ENCODE measurements at places on chromosomes 13 and 19. TPM values are rescaled to one million over a fixed set of nuclear protein-coding genes. Genes with fewer than 3 reads are reported as not detected.

The ZNF296 gene
- 10.3 TPM for total RNA-seq

DNA sequence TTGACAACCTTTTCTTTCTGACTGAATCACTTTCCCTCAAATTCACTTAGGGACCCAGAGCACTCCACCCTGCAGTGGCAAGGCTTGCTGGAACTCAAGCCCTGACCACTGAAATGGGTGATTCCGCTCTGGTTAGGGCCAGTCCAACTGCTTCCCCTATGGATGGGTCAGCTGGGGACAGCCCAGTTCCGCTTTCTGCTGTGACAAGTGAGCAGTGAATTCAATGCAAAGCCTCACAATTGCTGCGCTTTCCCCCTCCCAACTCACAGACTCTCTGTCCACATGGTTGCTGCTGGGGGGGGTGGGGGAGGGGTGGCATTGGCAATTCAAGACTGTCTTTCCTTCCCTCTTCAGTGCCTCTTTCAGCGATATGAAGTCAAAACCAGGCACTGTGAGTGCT is 18.7 kb downstream of the CD70 start:
- no peak overlapping the region for H3K4me3 ChIP-seq
- DNase-seq: peak; percentile 9
- no peak overlapping the region for H3K27ac ChIP-seq
- no peaks in the 10 kb centered on the region for H3K27me3 ChIP-seq

The HCST gene
- total RNA-seq: not detected

DNA sequence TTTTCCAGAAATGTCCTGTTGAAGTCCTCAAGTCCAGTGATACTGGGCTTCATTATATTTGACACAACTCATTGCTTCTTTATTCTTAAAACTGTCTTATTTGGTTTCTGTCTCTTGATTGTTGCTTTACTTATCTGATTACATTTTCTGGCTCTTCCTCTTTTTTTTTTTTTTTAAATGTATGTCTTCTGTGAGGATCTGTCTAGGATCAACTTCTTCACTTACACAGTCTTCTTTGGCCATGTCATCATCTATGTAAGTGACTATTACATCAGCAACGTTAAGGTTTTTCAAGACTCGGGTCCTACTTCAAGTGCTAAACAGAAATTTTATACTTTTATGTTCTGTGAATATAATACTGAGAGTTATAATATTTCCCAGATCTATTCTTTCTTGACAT is 162.1 kb downstream of the PDS5B start:
- no peaks in the 10 kb centered on the region for H3K4me1 ChIP-seq
- H3K27ac ChIP-seq: no peak overlapping the region
- no peak for DNase-seq
- H3K27me3 ChIP-seq: no peaks in the 10 kb centered on the region
- H3K4me3 ChIP-seq: no peak overlapping the region
- H3K36me3 ChIP-seq: no peaks in the 10 kb centered on the region

The GPATCH1 gene
- 13.6 TPM for total RNA-seq

The TSSK6 gene
- total RNA-seq: 4.9 TPM

GRCh38 chr13:19795956-19796355 is 13.2 kb upstream of the PSPC1 start:
- 0 out of 2 replicates have a peak, but pooled peaks cover 7% of the 10 kb centered on the region for H3K4me1 ChIP-seq
- DNase-seq: no peak
- H3K4me3 ChIP-seq: no peak overlapping the region

DNA sequence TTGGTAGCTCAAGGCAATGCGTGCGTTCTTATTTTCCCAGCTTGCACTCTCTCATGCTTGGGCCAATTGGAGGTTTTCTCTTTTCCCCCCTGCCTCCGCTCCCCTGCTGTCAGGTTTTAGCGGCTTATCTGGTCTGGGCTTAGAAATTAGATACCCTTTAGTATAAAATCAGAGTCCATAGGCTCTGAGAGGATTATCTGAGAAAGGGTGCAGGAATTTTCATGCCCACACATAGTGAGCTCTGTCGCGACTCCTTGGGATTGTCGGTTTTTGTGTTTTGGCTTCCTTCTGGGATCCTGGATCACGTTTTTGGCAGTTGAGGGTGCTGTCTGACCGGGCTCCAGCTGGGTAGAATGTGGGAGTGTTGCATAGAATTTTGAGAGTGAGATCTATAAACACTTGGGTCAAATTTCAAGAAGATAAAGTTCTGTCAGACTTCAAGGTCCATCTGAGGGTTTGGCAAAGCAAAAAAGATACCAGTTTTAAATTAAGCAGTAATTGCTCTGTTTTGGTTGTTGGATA is 12.4 kb downstream of the CHAF1A start:
- H3K4me3 ChIP-seq: peak overlapping the region; percentile 19
- no peaks in the 10 kb centered on the region for H3K27me3 ChIP-seq
- peaks cover 77% of the 10 kb centered on the region for H3K36me3 ChIP-seq

The ZNF600 gene
- total RNA-seq: 5.1 TPM

The TBC1D17 gene
- total RNA-seq: 19.3 TPM

- H3K27me3 ChIP-seq: no peaks in the 10 kb centered on the region
- H3K4me3 ChIP-seq: no peak overlapping the region
- 0 out of 2 replicates have a peak, but pooled peaks cover 3% of the 10 kb centered on the region for H3K4me1 ChIP-seq
- H3K36me3 ChIP-seq: no peaks in the 10 kb centered on the region
- DNase-seq: no peak
- no peak overlapping the region for H3K27ac ChIP-seq
Measured at GRCh38 chr13:83691966-83692365, 190.3 kb downstream of the SLITRK1 start.

The SIGLEC8 gene
- total RNA-seq: not detected

DNA sequence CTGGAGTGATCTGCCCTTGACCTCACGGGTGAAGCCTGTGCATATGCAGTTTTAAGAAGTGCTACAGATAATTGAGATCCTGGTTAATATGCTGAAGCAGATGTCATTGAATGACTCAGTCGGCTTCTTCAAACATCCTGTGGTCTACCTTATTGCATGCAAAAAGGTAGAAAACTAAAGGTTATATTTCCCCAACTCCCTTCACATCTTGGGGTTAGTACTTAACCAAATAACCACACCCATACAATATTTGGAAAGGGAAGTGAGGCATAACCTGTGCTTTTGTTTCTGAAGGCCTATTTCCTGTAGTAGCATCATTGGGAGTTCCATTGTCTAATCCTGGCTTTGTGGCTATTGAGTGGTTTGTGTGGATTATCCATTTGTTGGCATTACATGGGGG is 58.3 kb downstream of the RAP2A start:
- H3K36me3 ChIP-seq: no peaks in the 10 kb centered on the region
- H3K27me3 ChIP-seq: no peaks in the 10 kb centered on the region
- no peak for DNase-seq
- no peak overlapping the region for H3K4me3 ChIP-seq
- no peaks in the 10 kb centered on the region for H3K4me1 ChIP-seq

DNA sequence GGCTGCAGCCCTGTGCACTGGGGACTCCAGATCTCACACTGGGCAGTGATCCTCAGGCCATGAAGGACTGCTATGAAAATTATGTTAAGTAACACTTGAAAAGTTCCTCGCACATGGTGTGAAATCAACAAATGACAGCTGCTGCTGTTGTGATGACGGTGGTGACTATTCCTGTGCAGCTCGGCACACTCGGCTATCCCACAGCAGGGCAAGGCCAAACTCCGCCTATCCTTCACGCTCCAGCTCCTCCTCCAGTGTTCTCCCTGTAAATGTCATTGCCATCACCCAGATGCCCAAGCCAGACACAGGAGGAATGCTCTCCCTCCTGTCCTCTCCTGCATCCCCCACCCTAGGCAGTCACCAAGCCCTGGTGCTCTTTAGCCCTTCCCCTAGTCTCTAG is 31.3 kb downstream of the GRIK5 start:
- H3K36me3 ChIP-seq: peaks cover 8% of the 10 kb centered on the region
- peaks cover 9% of the 10 kb centered on the region for H3K4me1 ChIP-seq
- no peak overlapping the region for H3K4me3 ChIP-seq

DNA sequence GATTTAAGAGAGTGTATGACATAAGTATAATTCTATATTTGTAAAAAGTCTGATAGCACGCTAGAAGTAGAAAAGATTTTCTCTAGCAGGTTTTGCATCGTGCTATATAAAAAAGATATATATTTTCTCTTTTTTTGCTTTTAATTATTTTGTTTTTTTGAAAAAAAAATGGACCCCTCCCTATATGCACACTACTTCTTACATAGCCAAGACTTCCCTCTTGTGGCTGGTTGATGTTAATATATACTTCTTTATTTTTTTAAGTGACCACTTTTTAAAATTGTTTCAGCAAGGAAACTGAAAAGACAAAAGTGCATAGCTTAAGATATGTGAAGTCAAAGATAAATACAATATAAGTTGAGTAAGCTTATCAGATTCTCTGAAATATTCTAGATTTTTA is 1202.8 kb downstream of the DIAPH3 start:
- no peaks in the 10 kb centered on the region for H3K4me1 ChIP-seq
- no peak overlapping the region for H3K4me3 ChIP-seq
- peak; percentile 45 for DNase-seq

DNA sequence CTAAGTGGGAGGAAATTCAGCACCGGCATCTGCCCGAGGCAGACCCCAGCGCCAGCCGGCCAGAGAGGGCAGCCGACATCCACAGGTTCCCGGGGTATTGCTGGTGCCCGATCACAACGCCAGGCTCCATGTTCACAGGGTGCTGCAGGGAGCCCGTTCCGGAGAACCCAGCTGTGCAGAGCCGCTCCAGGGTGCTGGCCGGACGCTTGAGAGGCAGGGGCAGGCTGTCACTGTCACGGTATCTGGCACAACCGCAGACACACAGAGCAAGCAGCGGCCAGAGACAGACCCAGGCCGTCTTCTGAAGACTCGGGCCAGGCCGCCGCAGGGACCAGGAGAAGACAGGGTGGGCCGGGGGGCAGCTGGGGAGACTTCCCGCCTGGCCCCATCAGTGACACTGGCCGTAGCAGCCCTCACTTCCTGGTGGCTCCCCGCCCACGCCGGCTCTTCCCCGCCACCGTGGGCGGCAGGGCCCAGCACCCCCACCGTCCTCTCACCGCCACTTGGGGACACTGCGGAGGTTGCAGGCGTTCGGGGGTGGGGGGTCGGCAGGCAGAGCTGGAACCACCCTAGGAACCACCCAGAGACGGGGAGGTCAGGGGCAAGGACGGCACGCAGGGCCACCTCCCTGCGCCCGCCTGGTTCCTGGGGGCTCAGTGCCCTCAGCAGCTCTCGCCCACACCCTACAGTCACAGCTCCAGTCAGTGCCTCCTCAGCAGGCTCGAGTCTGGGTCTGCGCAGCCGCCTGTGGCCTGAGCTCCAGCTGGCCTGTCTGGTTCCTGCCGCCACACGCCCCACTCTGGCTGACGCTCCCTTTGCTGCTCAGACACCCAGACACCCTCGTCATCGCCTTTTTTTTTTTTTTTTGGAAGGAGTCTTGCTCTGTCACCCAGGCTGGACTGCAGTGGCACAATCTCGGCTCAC is 3.8 kb downstream of the RNF126 start:
- peaks cover 6% of the 10 kb centered on the region for H3K4me1 ChIP-seq
- no peak overlapping the region for H3K4me3 ChIP-seq
- H3K36me3 ChIP-seq: no peaks in the 10 kb centered on the region
- no peak overlapping the region for H3K27ac ChIP-seq
- DNase-seq: no peak

DNA sequence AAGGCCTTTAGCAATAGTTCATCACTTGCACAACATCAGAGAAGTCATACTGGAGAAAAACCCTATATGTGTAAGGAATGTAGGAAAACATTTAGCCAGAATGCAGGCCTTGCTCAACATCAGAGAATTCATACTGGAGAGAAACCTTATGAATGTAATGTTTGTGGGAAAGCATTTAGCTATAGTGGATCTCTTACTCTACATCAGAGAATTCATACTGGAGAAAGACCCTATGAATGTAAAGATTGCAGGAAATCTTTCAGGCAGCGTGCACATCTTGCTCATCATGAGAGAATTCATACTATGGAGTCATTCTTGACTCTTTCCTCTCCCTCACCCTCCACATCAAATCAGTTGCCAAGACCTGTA is 19.8 kb downstream of the ZNF583 start:
- DNase-seq: no peak
- no peaks in the 10 kb centered on the region for H3K27me3 ChIP-seq
- peaks cover 55% of the 10 kb centered on the region for H3K36me3 ChIP-seq
- no peaks in the 10 kb centered on the region for H3K4me1 ChIP-seq
- H3K4me3 ChIP-seq: peak overlapping the region; percentile 17

DNA sequence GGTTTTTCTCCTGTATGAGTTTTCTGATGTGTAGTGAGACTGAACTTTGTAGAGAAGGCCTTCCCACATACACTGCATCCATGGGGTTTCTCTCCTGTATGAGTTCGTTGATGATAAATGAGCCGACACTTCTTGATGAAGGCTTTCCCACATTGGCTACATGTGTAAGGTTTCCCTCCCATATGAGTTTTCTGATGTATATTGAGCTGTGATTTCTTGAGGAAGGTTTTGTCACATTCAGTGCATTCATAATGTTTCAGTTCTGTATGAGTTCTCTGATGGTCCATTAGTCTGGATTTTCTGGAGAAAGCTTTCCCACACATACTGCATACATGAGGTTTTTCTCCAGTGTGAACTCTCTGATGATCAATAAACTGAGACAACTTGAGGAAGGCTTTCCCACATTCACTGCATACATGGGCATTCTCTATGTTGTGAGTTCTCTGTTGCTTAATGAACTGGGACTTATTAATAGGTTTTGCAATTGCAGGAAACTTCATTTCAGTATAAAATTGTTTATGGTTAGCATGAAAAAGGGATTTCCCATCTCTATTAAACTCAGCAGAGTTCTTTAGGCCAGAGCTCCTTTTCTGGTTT is 7.5 kb upstream of the ZNF350 start:
- no peaks in the 10 kb centered on the region for H3K4me1 ChIP-seq
- no peak for DNase-seq
- H3K4me3 ChIP-seq: no peak overlapping the region
- H3K27ac ChIP-seq: no peak overlapping the region
- peaks cover 66% of the 10 kb centered on the region for H3K36me3 ChIP-seq

GRCh38 chr13:104871456-104871855 is 1664.0 kb downstream of the EFNB2 start:
- no peak overlapping the region for H3K27ac ChIP-seq
- H3K4me1 ChIP-seq: no peaks in the 10 kb centered on the region
- no peak for DNase-seq
- no peaks in the 10 kb centered on the region for H3K27me3 ChIP-seq

- DNase-seq: no peak
- H3K4me3 ChIP-seq: no peak overlapping the region
- no peaks in the 10 kb centered on the region for H3K27me3 ChIP-seq
- H3K36me3 ChIP-seq: no peaks in the 10 kb centered on the region
- H3K27ac ChIP-seq: no peak overlapping the region
Measured at GRCh38 chr13:68440874-68441273, 1210.7 kb upstream of the PCDH9 start.

DNA sequence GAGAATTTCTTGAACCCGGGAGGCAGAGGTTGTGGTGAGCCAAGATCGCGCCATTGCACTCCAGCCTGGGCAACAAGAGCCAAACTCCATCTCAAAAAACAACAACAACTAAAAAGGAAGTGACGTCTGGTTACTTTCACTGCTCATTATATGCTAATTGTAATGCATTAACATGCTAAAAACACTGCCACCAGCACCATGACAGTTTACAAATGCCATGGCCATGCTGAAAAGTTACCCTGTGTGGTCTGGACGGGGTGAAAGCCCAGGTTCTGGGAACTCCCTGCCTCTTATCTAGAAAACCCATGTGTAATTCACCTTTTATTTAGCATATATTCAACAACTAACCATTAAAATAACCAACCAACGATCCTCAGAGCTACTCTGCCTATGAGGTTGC is 28.1 kb downstream of the CPT1C start:
- no peak for DNase-seq
- H3K4me3 ChIP-seq: no peak overlapping the region
- H3K27ac ChIP-seq: peak overlapping the region; percentile 18
- H3K27me3 ChIP-seq: no peaks in the 10 kb centered on the region
